ENCODE measurements at places on chromosomes 6 and 20.

- DNase-seq: no peak
Measured at GRCh38 chr6:135759831-135760230, 91.7 kb upstream of the PDE7B start.

DNA sequence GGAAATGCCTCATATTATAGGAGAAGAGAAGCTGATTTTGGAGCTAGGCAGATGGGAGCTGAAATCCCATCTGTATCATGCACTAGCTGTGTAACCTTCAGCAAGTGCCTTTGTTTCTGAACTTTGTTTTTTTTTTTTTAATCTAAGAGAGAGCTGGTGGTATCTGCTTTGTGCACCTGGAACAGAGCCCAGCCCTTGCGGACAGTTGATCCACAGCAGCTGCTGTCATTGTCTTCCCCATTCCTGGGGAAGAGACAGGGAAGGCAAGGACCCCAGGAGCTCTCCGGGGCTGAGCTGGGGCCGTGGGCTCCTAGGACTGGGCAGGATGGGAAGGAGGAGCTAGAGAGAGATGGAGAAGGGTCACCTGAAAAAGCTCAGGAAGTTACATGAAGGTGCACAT, 92.1 kb downstream of the SYNJ2 start:
- DNase-seq: no peak

DNA sequence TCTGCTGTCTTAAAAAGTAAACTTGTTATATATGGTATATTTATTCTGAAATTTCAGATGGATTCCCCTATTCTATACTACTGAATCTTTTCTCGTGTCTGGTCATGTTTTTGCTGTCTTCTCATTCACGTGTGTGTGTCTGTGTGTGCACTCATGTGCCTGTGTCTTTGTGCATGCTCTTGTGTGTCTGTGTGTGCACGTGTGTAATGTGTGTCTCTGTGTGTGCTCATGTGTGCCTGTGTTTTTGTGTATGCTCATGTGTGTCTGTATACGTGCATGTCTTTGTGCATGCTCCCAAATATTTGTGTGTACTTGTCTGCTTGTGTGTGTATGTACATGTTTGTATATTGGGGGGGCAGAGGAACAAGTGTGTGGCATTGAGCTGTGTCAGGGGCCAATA, 34.0 kb downstream of the PRR18 start:
- no peak for DNase-seq

GRCh38 chr6:160132297-160132637, 10.7 kb downstream of the SLC22A1 start:
- DNase-seq: no peak

- DNase-seq: no peak
Measured at GRCh38 chr20:48051794-48052474, 266.7 kb upstream of the SULF2 start.

DNA sequence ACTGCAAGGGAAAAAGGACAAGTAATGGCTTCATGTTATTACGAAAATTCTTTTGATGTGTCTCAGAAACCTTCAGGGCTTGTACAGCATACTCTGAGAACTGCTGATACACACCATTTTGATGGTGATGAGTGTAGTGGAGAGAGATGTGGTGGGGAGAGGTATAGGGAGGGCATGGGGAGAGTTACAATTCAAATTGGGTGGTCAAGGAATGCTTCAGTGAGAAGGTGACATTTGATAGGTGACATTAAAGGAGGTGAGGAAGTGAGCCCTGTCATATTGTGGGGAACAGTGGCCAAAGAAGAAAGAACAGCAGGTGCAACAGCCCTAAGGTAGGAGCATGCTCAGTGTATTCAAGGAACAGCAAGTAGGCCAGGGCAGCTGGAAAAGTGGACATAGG, 318.9 kb downstream of the CLIC5 start:
- no peak for DNase-seq

- no peak for DNase-seq
Measured at GRCh38 chr20:58774214-58774613, 76.5 kb downstream of the GNAS-AS1 start.

DNA sequence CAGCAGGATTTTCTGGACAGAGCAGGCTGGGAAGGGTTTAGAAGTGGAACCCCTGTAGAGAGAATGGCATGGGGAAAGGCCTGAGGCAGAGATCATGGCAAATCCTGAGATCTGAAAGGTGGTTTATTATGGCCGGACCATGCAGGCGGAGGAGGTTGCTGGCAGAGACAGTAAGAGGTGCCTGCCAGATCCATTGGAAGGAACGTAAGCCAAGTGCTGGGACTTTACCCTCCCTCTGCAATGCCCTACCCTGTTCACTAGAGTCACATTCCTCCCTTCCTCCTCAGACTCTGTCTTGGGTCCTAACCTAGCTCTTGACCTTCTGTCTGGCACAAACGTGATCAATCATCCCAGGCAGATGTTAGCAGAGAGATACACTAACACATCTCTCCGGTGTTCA, 66.4 kb upstream of the SLC22A23 start:
- DNase-seq: no peak

GRCh38 chr20:39886650-39887190, 802.3 kb downstream of the MAFB start:
- no peak for DNase-seq

- no peak for DNase-seq
Measured at GRCh38 chr6:38273325-38273724, 366.4 kb downstream of the BTBD9 start.

DNA sequence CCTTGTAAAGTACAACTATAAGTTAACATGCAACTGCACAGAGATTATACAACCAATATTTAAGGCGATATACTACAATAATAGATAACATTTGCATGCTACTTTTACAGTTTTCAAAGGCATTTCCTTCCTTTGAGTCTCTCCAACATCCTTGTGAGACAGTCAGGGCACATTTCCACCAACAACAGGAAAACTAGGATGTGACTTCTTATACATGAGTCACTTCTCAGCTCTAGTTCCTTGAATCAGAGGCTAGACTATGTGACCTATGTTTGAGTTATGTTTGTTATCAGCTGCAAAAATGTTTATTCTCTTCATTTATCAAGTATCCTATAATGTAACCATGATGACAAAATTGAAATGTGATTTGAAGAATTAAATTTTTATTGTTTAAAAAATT, 51.7 kb upstream of the TFAP2D start:
- no peak for DNase-seq

DNA sequence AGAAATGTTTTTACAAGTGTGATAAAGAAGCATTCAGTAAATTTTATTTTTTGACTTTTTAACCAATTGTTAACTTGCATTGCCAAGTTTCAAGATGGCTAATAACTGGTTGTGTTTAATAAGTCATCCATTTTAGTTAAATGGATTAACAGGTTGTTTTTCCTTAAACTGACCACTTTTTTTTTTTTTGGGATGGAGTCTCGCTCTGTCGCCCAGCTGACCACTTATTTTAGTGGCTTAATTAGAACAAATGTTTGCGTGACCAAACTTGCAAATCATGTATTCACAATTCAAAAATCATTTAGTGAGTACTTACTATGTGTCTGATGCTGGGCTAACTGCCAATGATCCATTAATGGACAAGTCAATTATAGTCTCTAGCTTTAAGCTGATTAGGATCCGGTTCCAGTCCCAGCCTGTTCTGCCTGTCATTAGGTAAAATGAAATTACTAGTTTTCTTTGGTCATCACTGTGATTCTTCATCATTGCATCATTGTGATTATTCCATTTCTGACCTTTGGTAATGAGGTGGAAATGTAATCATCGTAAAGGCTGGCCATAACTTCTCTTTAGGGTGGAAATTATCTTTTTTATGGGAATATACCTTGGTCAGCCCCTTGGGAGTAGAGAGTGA, 729.2 kb upstream of the MARCKS start:
- no peak for DNase-seq

- DNase-seq: no peak
Measured at GRCh38 chr6:44664716-44665115, 277.2 kb downstream of the CDC5L start.

DNA sequence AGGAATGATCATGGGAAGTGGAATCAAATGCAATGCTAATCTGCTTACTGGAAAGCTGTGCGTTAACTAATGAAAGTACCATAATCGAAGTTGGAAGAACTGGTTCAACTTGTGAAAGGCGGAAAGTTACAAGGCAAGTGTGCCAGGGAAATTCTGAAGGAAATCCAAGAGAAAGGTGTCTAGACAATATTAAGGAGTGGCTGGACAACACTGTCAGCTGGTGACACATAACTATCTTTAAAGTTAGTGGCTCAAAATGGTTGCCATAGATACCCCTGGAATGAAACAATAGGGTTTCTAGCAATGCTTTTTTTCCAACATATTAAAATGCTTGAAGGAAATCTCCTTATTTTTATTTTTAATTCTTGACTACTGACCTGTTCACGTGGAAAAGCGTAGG, 90.4 kb downstream of the BMP2 start:
- DNase-seq: no peak

DNA sequence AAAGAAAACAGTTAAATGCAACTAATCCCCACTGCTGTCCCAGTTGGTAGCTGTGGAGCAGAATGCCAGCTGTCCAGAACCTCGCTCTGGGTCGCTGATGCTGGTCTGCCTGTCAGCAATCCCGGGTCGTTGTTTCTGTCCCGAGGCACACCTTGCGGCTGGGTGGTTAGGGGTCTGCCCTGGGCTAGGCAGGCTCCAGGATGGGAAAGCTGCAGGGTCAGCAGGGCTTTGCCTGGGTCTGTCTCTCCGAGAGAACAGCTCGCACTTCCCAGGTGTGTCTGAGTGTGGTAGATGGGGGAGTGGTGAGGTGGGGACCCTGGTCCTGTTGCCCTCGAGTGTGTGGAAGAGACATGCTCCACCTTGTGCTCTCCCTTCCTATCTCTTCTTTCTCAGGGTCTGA, 261.2 kb downstream of the CLIC5 start:
- DNase-seq: no peak

DNA sequence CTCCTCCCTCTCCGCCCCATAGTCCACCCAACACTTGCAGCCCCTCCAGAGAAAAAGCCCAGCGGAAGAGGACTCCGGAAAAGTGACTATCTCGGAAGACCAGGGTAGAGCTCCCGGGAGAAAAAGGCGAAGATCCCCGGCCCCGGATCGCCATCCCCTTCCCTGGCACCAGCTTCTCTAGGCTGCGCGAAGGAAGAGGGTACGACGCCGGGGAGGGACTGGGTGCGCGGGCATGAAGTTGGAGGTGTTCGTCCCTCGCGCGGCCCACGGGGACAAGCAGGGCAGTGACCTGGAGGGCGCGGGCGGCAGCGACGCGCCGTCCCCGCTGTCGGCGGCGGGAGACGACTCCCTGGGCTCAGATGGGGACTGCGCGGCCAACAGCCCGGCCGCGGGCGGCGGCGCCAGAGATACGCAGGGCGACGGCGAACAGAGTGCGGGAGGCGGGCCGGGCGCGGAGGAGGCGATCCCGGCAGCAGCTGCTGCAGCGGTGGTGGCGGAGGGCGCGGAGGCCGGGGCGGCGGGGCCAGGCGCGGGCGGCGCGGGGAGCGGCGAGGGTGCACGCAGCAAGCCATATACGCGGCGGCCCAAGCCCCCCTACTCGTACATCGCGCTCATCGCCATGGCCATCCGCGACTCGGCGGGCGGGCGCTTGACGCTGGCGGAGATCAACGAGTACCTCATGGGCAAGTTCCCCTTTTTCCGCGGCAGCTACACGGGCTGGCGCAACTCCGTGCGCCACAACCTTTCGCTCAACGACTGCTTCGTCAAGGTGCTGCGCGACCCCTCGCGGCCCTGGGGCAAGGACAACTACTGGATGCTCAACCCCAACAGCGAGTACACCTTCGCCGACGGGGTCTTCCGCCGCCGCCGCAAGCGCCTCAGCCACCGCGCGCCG, 822 bp downstream of the FOXQ1 start:
- no peak for DNase-seq

- no peak for DNase-seq
Measured at GRCh38 chr6:98560841-98561240, 273.5 kb upstream of the POU3F2 start.

GRCh38 chr6:116651916-116652315, 16.6 kb downstream of the ZUP1 start:
- DNase-seq: no peak

GRCh38 chr6:131399433-131399832, 173.6 kb upstream of the ARG1 start:
- no peak for DNase-seq

DNA sequence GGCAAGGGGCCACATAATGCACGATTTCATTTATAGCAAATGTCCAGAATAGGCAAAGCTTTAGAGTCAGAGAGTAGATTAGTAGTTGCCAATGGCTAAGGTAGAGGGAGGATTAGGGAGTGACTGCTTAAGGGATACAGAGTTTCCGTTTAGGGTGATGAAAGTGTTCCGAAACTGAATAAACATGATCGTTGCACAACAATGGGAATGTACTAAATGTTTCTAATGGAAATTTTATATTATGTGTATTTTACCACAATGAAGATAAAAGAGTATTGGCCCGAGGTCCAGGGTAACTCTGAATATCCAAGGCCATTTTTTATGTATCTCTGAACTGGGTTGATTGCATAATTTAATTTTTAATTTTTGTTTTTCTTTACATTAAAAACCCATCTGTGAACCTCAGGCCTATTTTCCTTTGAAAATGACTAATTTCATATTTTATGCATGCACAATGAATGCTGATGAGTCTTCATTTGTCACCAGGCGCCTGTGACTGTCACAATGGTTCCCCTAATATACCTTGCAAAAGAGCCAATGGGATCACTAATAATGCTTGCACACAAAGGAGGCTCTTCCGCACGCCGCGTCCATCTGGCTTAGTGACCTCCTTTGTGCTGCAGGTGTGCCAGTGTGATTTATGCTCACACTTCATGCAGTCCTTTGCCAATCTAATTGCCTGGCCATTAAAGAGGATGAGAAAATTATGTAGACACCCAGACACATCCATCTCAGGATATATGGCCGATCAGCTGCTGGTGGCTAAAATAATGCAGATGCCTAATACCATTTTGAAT, 612.5 kb downstream of the CDH26 start:
- no peak for DNase-seq

- no peak for DNase-seq
Measured at GRCh38 chr6:161135695-161136591, 137.9 kb downstream of the AGPAT4 start.

DNA sequence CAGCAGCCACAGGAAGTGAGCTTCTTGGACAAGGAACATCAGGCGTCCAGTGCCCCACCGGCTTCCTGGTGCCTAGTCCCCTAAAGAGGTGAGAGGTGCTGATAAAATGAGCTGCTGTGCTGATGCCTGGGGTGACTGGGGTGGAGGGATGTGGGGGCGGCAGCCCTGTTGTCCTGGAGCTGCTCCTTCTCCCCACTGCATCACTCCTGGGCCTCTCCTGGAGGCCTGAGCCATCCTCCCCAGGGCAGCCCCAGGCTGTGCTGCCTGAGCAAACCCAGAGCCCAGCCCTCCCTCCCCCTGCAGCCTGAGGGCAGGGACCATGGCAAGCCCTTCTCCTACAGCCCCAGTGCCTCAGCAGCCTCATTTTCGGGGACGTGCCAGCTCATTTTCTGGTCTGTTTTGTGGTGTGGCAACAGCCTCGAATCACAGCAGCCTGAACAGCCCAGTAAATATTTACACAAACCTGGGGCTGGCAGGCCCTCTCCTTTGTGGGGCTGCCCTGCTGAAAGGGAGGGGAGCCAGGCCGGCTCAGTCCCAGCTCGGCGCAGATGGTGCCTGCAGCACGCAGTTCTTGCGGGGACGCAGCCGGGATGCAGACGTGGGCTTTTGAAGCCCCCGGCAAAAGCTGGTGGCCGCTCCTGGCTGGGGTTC, 259.9 kb downstream of the DLL1 start:
- no peak for DNase-seq

GRCh38 chr6:29131691-29132090, 23.8 kb downstream of the OR2J3 start:
- DNase-seq: no peak

GRCh38 chr6:53979468-53980067, 131.7 kb upstream of the MLIP start:
- peak; percentile 39 for DNase-seq
